ENCODE measurements at places on chromosomes 3 and 15.

DNA sequence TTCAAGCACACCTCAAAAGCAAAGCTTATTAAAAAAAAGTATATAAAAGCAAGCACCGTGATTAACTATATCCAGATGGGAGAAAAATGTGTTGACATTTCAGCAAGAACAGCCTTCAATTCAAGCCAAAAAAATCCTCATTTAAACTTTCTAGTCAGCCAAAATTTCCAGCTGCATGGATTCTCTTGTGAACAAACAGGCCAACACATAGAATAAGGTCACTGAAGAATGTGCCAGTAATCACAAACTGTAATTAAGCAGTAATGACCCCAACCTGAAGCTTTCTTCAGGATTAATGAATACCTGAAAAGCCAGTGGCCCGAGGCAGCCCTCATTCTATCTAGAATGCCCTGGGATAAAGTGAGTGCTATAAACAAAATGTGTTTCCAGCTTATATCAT is 130.7 kb upstream of the KCNMB2 start:
- peak; percentile 33 for DNase-seq

DNA sequence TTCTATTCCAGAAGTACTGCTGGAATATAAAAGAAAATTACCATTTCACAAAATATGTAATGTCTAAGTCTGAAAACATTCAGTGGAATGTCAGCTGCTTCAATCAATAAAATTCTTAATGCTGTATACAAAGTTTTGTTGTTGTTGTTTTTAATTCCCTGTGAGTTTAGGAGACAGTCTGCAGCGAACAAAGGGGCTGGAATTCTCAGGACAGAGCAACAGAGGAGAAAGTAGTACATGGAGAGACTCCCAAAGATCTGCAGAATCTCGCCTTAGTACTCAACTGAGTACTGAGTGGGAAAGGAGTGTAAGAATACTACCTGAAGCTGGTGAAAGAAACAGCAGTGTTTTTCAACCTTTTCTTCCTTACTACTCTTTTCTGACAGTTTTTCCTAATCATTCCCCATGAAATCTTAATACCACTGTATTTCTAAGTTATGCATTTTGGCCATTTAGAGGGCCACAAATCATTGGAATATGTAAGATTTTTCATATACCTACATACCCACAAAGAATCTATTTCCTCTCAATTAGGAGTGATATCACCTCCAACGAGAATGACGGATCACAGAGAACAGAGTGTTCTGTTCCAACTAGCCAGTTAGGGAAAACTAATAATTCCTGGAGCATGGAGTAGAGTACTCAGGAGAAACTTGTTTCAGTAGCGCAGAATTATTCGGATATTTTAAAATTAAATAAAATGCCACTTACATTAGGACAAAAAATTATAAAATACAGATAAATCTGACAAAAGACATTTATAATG is 16.0 kb downstream of the ANKRD28 start:
- DNase-seq = peak; percentile 22

- no peak for DNase-seq
Measured at GRCh38 chr15:39327005-39327730, 253.7 kb upstream of the THBS1 start.

DNA sequence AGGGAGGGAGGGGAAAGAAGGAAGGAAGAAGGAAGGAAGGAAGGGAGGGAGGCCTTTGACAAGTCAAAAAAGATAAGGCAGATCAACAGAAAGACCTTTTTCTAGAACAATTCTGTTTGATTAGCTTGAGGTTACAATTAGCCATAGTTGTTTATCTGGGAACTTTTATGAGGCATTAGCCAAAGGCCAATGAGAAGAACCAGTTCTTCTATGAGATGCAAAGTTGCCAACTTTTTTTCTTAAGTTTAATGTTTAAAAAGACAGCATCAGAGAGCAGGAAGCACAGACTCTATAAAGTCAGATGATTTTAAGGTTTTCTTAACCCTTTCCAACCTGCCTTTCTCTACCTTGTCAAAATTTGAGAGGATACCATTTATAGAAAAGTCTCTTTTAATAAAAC is 301.3 kb upstream of the NR2F2 start:
- DNase-seq = no peak
